Stimulated activated CD4-positive, alpha-beta T cell treated with anti-CD3 and anti-CD28 coated beads, Interleukin-1b, Interleukin-23, amount 100 ng/mL, for 4 hours (primary cell): ENCODE measurements at places on chromosomes 12 and 14.

GRCh38 chr12:48979602-48980388, 1.7 kb downstream of the WNT1 start:
- no peak for DNase-seq

- DNase-seq: no peak
Observed at GRCh38 chr12:4278329-4279197, 5.0 kb downstream of the CCND2 start.

- no peak for DNase-seq
Observed at GRCh38 chr14:68145539-68145938, 326.0 kb downstream of the RAD51B start.

- DNase-seq: no peak
Observed at GRCh38 chr14:70361893-70362292, 2.4 kb upstream of the COX16 start.

GRCh38 chr12:39352471-39353017, 90.4 kb downstream of the KIF21A start:
- DNase-seq: no peak

DNA sequence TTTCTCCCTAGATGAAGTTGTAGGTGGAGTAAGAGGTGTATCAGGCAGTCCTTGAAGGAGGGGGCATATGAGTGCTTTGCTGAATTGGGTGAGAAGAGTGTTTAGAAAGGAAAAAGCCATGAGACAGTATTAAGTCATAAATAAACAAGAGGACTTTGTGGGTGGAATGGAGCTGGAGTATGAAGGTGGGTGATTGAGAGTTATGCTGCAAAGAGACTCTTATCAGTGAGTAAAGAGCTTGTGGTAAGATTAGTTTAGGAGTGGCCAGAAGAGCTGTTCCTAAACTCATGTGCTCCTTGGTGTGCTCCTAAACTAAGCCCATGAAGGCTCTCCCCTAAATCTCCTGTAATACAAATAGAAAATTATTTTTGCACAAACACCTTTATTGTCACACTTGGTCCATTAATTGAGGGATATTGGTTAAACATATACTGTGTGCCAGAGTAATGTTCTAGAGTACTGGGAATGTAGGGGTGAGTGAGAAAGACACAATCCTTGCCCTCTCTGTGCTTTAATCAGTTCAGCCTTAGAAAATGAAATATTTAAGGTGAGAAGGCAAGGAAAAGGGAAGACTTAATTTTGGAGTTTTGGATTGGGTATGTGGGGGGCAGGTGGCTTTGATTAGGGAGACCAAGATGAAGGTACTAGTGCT, 9.8 kb downstream of the CHPT1 start:
- no peak for DNase-seq
